Lung (tissue), 17 donors: ENCODE measurements at places on chromosomes 7 and 10.

DNA sequence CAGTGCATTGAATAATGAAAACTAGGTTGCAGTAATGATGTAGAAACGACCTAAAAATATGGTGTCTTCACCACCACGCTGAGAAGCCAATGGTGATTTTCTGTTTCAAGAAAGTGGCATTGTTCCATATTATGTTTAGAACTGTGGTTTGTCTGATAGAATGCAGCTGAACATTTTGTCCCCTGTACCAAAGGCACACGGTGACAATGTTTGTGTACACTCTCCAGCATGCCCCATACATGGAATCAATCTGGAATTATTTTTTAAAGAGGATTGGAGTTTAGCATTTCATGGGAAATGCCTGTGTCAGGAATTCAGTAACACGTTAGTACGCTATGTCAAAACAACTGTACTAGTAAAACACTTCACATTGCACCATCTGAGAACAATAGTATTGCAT, 237.4 kb upstream of the AUTS2 start:
- no peaks in the 10 kb centered on the region for H3K36me3 ChIP-seq
- DNase-seq = no peak
- no peak overlapping the region for H3K4me3 ChIP-seq
- H3K4me1 ChIP-seq = peaks cover 2% of the 10 kb centered on the region

GRCh38 chr7:53281312-53281711, 245.9 kb downstream of the POM121L12 start:
- no peaks in the 10 kb centered on the region for H3K4me1 ChIP-seq
- DNase-seq = no peak
- no peaks in the 10 kb centered on the region for H3K27me3 ChIP-seq
- no peak overlapping the region for H3K4me3 ChIP-seq
- H3K27ac ChIP-seq = no peak overlapping the region

GRCh38 chr10:21427804-21428481, 97.5 kb downstream of the SKIDA1 start:
- no peaks in the 10 kb centered on the region for H3K27me3 ChIP-seq
- no peak overlapping the region for H3K4me3 ChIP-seq
- no peaks in the 10 kb centered on the region for H3K36me3 ChIP-seq
- H3K27ac ChIP-seq = no peak overlapping the region
- H3K4me1 ChIP-seq = no peaks in the 10 kb centered on the region

- H3K27me3 ChIP-seq = no peaks in the 10 kb centered on the region
- H3K27ac ChIP-seq = no peak overlapping the region
- no peaks in the 10 kb centered on the region for H3K4me1 ChIP-seq
- H3K36me3 ChIP-seq = peaks cover 10% of the 10 kb centered on the region
- DNase-seq = no peak
- no peak overlapping the region for H3K4me3 ChIP-seq
Measured at GRCh38 chr7:112889834-112890438, 99.7 kb upstream of the TMEM168 start.

GRCh38 chr7:54817152-54817551, 58.1 kb upstream of the SEC61G start:
- DNase-seq = no peak
- no peak overlapping the region for H3K27ac ChIP-seq
- H3K4me1 ChIP-seq = no peaks in the 10 kb centered on the region
- no peak overlapping the region for H3K4me3 ChIP-seq
